ENCODE measurements at places on chromosomes 11 and 22. TPM values are rescaled to one million over a fixed set of nuclear protein-coding genes. Genes with fewer than 3 reads are reported as not detected.
A peak's percentile ranks its signal among the peaks of the same experiment; 100 is the strongest.

Gene RTN3
- total RNA-seq: 113 TPM

Gene APOBEC3H
- total RNA-seq: not detected

Gene PRR33
- not detected for total RNA-seq

Gene TSPAN32
- not detected for total RNA-seq

Gene GGTLC3
- not detected for total RNA-seq

Gene MYBPC3
- not detected for total RNA-seq

GRCh38 chr22:46827781-46828180 lies 65.3 kb downstream of the TBC1D22A start:
- DNase-seq: no peak

- peak; percentile 34 for DNase-seq
Measured at GRCh38 chr11:96008161-96008720, 84.3 kb upstream of the MTMR2 start.

DNA sequence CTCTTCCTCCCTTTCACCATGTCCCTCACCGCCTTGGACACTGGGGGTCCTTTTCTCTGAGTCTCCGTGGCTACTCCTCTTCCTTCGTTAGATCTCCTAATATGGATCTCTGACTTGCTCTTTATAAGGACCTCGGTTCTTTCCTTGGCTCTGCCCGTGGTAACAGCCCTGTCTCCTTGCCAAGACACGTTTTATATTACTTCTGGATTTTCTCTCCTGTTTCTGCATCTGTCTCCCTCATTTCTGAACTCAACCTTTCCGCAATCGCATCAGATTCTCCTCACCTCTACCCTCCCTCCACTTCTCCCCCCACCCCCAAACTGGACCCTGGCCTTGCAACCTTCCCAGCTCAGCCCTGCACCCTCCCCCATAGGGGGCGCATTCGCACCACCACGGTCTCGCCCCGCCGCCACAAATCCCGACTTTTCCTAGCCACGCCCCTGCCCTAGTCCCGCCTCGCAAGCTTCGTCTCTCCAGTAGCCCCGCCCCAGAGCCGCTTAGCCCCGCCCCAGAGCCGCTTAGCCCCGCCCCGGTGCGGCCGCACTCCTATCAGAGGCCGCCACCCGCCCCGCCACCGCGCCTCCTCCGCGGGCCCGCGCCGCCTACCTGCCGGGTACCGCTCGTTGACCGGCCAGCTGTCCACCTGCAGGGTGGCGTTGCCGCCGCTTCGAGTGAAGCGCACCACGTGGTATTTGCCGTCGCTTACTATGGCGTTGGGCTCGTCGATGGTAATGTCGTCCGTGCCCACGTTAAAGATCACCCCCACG lies 39.0 kb downstream of the SLC22A12 start:
- DNase-seq: peak; percentile 35

GRCh38 chr22:22945195-22945594 lies 57.6 kb downstream of the IGLL5 start:
- DNase-seq: no peak

GRCh38 chr11:77471558-77472193 lies 2.2 kb downstream of the PAK1 start:
- no peak for DNase-seq

DNA sequence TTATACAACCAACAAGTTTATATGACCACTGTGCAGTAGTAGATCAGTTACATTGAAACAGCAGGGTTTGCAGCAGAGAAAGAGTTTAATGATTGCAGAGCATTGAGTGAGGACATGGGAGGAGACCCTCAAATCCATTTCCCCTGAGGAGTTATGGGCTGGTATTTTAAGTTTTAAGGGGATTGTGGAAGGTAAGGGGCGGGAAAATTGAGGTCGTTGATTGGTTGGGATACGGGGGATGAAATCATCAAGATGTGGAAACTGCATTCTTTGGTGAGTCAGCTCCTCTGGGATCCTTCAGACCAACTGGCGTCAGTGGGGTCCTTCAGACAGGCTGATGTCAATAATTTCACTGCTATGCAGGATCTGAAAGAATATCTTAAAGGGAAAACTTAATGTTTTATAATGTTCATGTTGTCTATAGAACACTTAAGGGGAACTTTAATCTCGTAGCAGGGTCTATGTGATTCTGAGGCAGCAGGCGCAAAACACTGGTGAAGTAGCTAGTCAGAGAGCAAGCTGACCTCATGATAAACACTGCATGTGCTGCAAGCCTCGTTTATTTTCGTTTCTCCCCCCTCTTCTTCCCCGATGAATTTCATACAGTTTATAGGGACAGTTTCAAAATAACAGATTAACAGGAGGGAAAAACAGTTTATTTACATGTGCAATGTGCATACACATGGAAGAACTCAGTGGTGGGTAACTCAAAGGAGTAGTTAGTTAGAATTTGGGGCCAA lies 17.4 kb upstream of the BACE1-AS start:
- peak; percentile 91 for DNase-seq

GRCh38 chr11:33847251-33847650 lies 44.6 kb downstream of the LMO2 start:
- DNase-seq: no peak

DNA sequence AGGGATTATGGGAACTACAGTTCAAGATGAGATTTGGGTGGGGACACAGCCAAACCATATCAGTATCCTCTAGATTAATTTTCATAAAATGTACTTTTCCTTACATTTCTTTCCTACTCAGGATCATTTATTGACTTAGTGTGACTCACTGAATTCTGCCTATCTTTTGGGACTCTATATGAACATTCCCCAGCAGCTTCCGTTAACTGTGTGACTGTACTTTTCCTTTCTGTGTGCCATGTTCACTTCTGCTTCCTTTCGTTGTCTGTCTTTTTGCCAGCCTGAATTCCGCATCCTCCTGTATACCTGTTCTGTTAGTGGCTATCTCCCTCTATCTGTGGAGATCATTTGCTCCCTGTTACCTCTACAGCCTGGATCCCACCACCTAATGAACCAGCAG lies 48.8 kb downstream of the SPECC1L start:
- DNase-seq: no peak

DNA sequence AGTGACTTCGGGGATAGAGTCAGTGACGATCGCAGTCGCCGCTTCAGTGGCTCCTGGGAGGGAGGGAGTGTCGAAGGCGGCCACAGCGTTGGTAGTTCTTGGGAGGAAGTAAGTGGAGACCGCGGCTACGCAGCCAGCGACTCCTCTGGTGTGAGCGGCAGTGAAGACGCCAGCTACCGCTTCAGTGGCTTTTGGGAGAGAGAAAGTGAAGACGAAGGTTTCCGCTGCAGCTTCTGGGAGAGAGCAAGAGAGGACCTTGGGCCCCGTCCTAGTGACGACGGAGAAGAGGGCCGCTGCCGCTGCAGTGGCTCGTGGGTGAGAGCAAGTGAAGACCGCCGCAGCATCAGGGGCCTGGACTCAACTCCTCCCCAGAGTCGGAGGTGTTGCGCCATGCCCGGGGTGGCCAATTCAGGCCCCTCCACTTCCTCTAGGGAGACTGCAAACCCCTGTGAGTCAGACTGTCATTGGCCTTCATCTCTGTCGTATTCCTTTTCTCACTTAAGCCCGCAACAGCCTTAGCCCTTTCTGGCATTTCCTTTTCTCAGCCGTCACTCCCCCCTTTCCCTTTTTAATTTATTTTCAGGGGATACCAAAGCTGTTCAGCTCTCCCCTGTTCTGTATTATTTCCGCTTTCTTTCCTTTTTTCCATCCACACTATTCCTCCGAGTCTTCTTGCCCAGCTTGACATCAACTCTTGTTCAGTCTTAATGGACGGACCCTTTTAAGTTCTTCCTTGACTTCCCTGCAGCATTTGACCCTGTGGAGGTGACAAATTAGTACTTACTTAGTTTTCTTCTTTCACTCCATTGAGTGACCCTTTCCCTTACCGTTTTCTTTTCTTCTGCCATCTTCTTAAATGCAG lies 1.0 kb downstream of the ANKRD42 start:
- peak; percentile 90 for DNase-seq

DNA sequence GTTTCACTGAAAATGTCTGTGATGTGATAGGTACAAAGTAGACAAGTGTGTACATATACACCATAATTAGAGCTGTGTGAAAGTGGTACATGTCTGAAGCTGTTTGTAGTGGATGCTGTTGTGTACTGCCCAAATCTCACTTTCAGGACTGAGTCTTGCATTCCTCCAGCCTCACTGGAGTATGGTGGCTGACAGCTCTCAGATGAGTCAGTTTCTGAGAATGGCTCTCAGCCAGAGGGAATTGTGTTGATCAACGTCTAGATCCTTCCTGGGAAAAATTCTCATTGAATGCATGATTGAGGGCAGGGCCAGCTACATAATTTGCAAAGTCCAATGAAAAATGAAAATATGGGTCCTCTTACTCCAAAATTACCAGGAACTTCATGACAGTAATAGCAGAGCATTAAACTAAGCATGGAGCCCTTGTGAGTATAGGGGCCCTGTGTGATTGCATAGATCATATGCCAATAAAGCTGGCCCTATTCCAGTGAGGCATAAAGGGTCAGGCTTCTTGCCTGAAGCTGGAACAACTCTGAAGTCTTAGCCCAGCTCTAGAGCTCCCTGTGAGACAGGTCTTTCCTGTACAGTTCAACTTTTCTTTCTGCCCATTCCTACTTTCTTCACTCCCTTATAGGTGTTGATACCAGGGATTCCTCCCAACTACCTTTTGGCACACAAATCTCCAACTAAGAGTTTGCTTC lies 10.8 kb upstream of the CYP2R1 start:
- peak; percentile 51 for DNase-seq

GRCh38 chr11:23097891-23098290 lies 237.6 kb upstream of the CCDC179 start:
- DNase-seq: no peak

GRCh38 chr11:104819107-104819506 lies 79.2 kb downstream of the CASP12 start:
- DNase-seq: no peak

Measured in GM23248 (cell line).